ENCODE measurements at places on chromosomes 4 and X. TPM values are rescaled to one million over a fixed set of nuclear protein-coding genes. Genes with fewer than 3 reads are reported as not detected.

NOX1 gene
- 0.03 TPM for total RNA-seq

MAGEB2 gene
- not detected for total RNA-seq

GAB1 gene
- 1.8 TPM for total RNA-seq

ASB5 gene
- total RNA-seq: 0.03 TPM

CENPVL2 gene
- total RNA-seq: not detected

Data from A549 treated with CpdA at 1 μM for 4 hours (cell line).